ENCODE measurements at places on chromosomes 2 and 18. TPM values are rescaled to one million over a fixed set of nuclear protein-coding genes. Genes with fewer than 3 reads are reported as not detected.

Gene RESP18
- total RNA-seq = not detected

Gene SP140
- 6.6 TPM for total RNA-seq

Gene SERPINB2
- 2.5 TPM for total RNA-seq

Gene DPY30
- 72.3 TPM for total RNA-seq

Gene SKOR2
- total RNA-seq = not detected

Gene BCL2
- total RNA-seq = 17.5 TPM

Gene SNORC
- total RNA-seq = 1.4 TPM

Gene CYBRD1
- 14.9 TPM for total RNA-seq

Gene RNU2-63P
- 91.1 TPM for total RNA-seq

Gene SUMO1
- 144 TPM for total RNA-seq

Gene CROCC2
- total RNA-seq = not detected

Gene RFTN2
- total RNA-seq = 1.4 TPM

Gene MBP
- 16.1 TPM for total RNA-seq

Gene CDCA7
- 42.9 TPM for total RNA-seq

Gene PLGLB2
- 1.5 TPM for total RNA-seq

Gene PLEK
- total RNA-seq = 41.3 TPM

Gene CDH19
- 0.05 TPM for total RNA-seq

Gene CDKL4
- total RNA-seq = 0.99 TPM

Gene ANKRD62
- not detected for total RNA-seq

Gene PDE6D
- 46.2 TPM for total RNA-seq

Gene CXCR1
- 0.24 TPM for total RNA-seq

Gene ADAM23
- total RNA-seq = 4.0 TPM

Gene MPP4
- 0.05 TPM for total RNA-seq

Gene NLRC4
- 2.6 TPM for total RNA-seq

Gene ATOH8
- total RNA-seq = 2.0 TPM

Gene PARD3B
- 2.4 TPM for total RNA-seq

Gene PDIA6
- total RNA-seq = 124 TPM

Gene TEKT4
- 0.05 TPM for total RNA-seq

All from thymus (tissue), 14 donors.